ENCODE measurements at places on chromosomes 7 and 10.
A peak's percentile ranks its signal among the peaks of the same experiment; 100 is the strongest.

DNA sequence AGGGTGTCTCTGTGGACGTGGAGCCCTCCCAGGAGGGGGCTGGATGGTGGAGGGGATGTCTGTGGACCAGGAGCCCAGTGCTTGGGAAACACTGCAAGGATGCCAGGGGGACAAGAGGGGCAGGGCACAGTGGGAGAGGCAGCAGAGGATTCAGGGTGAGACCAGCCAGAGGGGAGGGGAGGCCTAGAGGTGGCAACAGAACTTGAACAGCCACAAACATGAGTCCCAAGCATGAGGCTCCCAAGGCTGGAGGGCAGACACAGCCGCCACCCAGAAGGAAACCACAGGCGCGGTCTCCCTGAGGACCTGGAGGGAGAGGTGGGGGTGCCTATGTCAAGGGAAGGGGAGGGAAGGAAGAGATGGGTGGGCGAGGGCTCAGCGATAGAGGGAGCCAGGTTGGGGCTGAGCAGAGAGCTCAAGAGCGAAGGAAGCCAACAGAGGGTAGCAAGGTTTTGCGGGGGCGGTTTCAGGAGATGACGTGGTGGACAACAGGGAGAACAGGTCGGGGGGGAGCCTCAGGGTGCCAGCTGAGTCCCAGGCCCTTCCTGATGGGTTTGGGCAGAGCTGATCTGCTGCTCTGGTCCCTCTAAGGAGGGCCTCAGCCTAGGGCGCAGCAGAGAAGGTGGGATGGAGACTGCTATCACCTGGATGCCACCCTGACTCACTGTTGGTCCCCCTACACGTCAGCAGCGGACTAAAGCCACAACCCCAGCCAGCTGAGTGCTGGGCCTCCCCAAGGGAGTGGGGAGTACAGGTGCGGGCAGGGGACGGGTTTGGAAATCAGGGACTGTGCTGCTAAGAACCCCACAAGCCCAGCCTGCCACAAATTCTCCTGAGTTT is 6.7 kb upstream of the PILRA start:
- no peak for DNase-seq

DNA sequence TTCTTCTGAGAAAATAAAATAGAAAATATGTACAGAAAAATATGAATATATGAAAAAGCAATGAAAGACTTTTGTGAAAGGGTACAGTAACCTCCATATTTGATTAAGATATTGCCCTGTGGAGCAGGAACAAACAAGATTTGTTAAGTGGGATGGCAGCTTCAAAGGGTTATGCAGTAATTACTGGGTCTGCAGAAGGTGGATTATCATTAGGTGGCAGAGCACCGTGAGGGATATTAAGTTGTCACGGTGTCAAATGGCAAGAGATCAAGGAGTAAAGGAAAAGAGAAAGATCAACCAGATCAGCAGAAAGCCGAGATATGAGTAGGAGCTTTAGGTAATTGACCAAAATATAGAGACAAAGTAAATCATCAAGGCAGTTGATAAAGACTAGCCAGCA is 44.1 kb downstream of the DGKB start:
- DNase-seq: no peak

GRCh38 chr10:60717852-60718251 is 60.4 kb upstream of the CDK1 start:
- DNase-seq: no peak

DNA sequence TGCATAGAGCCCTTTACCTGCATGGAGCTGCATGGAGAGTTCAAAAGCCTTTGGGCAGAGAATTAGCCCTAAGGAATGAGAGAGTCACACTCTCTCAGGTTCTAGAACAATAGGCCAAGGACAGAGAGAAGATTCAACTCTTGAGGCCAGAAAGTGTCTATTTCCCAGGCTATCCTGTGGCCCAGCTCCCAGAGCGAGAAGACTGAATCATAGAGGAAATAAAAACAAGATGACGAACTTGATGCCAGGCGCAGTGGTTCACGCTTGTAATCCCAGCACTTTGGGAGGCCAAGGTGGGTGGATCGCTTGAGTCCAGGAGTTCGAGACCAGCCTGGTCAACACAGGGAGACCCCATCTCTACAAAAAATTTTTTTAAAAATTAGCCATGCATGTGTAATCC is 18.3 kb upstream of the PODXL start:
- DNase-seq: no peak

- no peak for DNase-seq
These were observed 496.6 kb downstream of the AUTS2 start for GRCh38 chr7:70094831-70095230.

- peak; percentile 55 for DNase-seq
These were observed 234.0 kb downstream of the TNS3 start for GRCh38 chr7:47347816-47348385.

DNA sequence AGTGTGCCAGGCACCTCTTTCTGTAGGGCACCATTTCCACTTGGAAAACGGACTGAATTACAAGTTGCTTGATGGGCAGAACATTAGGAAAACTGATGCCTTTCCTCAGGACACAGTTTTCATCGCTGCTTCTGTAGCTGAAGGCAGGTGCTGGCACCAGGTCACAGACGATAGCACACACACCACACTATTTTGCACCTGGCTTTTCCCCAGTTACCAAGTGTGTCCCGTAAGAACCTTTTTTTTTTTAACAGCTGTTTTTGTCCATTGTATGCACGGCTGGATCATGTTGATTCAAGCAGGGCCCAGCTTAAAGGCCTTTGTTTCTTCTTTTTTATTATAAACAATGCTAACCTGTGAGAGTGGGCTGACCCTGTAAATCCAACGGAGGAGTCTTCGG is 1.3 kb upstream of the GET4 start:
- DNase-seq: no peak

- no peak for DNase-seq
These were observed 522.1 kb upstream of the FOXK1 start for GRCh38 chr7:4159761-4160554.

Data from left forelimb (tissue), 1 donor.